Panc1 (cell line): ENCODE measurements at places on chromosomes 3 and 15.

- no peak for DNase-seq
Measured at GRCh38 chr3:192687488-192688152, 39.7 kb downstream of the FGF12 start.

DNA sequence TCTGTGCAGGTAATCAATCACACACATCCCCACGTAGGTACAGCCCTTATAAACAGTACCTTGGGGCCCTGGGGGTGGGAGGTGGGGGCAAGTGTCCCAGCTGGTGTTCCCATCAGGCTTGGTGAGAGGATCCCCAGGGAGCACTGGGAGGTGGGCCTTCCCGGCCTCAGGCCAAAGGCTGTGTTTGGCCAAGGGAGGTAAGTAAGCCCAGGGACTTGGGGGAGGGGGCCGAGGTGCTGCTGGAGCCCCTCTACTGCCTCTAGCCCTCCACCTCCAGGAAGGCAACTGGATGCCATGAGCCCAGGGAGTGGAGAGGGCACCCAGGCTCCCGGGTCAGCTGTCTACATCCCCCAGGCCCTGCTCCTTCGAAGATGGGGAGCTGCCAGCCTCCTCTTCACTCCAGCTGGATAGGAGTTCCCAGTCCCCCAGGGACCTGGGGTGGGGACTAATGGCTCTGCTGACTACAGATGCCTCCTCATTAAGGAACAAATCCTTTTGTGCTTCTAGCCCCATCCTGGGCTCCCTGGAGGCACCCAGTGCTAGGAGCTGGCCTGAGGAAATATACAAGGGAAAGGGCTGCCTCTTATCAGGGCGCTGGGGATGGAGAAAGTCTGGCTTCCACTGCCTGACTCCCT, 33.1 kb downstream of the RNU5B-1 start:
- no peak for DNase-seq

- DNase-seq, result no peak
Measured at GRCh38 chr3:115930922-115931321, 307.6 kb downstream of the GAP43 start.

- no peak for DNase-seq
Measured at GRCh38 chr3:132004571-132004970, 30.2 kb downstream of the CPNE4 start.

GRCh38 chr3:113623324-113623723, 73.1 kb downstream of the USF3 start:
- no peak for DNase-seq

GRCh38 chr3:58577269-58577821, at the start of gene FAM107A:
TSS of gene FAM107A (minus strand) at chr3:58577391. CDS start at chr3:58569860, 7,531 bp downstream.
- no peak for DNase-seq

- no peak for DNase-seq
Measured at GRCh38 chr3:195458316-195458717, 15.5 kb upstream of the ACAP2 start.

- no peak for DNase-seq
Measured at GRCh38 chr3:23567917-23568316, 237.8 kb upstream of the UBE2E1 start.

DNA sequence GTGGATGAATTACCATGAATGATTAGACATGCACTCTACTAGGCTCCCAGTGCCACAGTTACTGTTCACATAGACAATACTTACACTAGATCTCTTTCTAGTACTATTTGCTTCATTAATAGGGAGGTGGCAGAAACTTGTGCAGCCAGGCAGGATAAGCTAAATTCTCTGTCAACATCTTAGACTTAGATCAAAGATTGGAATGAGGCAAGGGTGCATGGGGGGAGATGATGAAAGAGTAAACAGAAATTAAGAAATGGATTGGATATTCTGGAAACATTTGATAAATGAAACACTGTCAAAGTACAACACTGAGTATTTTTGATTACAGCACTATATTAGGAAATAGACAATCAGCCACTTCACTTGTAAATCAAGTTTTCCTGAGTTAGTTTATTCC, 205.4 kb upstream of the TBC1D5 start:
- no peak for DNase-seq

GRCh38 chr3:159757341-159758060, 231.1 kb upstream of the IL12A start:
- DNase-seq, result no peak

DNA sequence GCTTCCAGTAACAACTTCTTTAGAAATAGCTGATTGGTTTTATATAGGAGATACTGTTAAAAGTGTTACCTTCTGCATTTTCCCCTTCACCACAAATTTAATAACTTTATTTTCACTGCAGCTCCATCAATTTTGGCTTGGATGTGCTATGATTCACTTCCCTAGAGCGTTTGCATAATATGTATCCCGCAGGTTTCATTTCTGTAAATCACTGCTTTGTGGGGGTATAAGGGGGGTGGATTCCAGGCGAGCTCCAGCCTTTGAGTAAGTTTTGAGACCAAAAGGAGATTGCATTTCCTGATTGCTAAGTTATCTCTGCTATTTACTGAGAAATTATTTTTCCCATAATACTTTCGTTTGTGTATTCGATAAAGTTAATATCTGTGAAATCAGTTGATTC, 232.6 kb downstream of the TBL1XR1 start:
- DNase-seq, result no peak

DNA sequence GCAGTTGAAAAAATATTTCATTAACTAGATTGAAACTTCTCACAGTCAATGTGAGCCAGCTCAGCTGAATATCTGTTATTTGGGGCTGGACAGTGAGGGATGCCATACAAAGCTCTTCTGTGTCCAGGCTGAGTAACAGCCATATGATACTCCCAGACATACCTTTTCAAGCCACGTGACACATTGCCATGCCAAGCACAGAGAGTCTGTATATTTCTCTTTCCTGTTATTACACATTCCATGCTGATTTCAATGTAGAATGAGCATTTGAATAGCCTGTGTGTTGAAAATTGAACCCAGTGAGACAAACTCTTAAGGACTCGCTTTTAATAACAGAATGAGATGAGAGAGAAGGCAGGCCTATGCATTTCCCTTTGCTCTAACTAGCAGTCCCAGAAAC, 334.7 kb upstream of the RASGRP1 start:
- DNase-seq, result no peak

DNA sequence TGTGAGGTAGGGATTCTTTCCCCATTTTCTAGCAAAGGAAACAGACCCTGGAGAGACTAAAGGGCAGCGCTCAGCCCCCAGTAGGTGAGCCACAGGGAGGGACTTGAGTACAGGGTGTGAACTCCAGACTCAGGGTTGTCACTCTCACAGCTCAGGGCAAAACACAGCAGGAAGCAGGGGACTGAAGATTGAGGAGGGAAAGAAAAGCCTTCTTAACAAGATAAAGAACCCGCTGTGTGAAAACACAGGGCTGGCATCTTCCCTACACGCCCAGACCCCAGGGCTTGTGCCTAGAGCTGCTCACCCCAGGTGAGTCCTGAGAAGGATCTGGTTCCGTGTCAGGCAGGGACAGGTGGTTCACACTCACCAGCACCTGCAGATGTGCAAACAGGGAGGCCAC, 59.6 kb downstream of the ABTB1 start:
- DNase-seq, result no peak

DNA sequence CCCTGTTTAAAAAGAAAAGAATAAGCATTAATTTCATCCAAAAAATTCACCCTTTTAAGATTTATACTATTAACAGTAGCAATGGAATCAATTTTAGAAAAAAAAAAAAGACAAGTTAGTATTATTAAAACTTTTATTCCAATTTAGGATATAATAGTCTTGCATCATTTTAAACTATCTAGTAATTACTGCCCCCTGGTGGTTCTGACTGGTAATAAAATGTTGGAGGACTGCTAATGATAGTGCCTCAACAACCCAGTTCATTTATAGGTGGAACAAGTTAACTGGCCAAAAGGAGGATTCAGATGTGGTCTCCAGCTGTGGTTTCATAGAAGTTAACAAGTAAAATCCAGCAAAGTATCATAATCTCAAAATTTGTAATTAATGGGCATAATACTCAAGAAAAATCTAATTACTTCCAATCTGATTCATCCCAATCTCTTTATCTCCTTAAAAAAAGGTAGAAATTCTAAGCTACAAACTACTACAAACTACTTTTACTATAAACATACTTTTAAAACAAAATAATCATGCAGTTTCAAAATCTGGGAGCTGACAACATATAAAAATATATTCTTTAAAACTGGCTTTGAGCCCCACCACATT, 30.7 kb upstream of the WDR49 start:
- peak; percentile 54 for DNase-seq

- peak; percentile 12 for DNase-seq
Measured at GRCh38 chr3:25897019-25897418, 107.1 kb downstream of the OXSM start.

DNA sequence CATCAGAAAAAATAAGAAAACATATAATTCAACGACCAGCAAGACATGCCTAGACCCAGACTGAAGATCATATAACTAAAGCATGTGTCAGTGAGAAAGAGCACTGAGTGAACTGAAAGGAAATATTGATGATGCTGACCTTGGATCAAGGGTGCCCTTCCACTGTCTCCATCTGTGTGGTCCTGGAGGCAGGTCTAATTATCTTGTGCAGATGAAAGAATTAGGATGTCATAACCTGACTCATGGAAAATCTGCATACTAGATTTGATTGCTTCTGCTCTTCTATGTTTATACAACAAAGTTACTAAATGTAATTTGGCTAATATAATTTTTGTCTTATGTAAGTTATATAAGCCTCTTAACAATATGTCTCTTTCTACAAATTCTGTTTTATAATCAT, 264.6 kb upstream of the TGFBR2 start:
- no peak for DNase-seq

GRCh38 chr3:85170646-85171045, 211.9 kb downstream of the CADM2 start:
- no peak for DNase-seq

DNA sequence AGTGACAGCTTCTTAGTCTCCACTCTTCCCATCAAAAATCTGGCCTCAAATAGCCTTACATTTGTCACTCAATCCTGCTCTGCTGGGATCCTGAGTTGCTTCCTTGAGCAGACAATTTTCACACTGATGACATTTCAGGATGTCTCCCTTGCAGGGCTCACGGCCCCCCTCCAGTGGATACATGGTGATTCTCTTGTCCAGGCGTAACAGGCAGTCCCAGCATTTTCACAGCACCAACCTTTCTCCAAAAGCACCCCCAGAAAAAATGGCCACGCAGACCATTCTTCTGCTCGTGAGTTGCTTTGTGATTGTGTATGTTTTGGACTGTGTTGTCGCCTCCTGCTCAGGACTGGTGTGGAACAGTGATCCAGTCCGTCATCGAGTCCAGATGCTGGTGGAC, 47.4 kb upstream of the WNT7A start:
- no peak for DNase-seq

- no peak for DNase-seq
Measured at GRCh38 chr3:47594792-47595191, 16.1 kb upstream of the CSPG5 start.

- no peak for DNase-seq
Measured at GRCh38 chr15:37372064-37372463, 271.7 kb upstream of the MEIS2 start.

- no peak for DNase-seq
Measured at GRCh38 chr3:183213415-183214276, 39.4 kb upstream of the B3GNT5 start.

GRCh38 chr15:73677146-73677607, 7.0 kb upstream of the CD276 start:
- DNase-seq, result peak; percentile 46

- no peak for DNase-seq
Measured at GRCh38 chr15:67042551-67043142, 22.8 kb upstream of the SMAD3 start.

- no peak for DNase-seq
Measured at GRCh38 chr3:158652463-158652862, 8.1 kb downstream of the GFM1 start.

DNA sequence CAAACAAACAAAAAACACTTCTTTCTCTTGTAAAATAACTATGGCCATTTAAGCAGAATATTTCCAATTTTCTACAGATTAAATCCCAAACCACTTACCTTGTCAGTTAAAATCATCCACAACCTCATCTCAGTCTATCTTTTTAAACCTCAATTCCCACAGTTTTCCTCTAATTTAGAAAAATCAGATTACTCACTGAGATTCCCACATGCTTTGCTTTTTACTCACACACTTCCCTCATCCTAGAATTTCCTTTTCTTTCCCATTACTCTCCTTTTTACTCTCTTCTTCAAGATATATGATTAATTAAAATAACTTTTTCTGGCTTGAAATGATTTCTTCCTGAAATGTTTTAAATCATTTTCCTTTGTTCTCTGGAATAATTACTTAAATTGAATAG, 790.7 kb downstream of the ROBO1 start:
- DNase-seq, result no peak

GRCh38 chr3:138032567-138032966, 22.6 kb downstream of the CLDN18 start:
- DNase-seq, result no peak

DNA sequence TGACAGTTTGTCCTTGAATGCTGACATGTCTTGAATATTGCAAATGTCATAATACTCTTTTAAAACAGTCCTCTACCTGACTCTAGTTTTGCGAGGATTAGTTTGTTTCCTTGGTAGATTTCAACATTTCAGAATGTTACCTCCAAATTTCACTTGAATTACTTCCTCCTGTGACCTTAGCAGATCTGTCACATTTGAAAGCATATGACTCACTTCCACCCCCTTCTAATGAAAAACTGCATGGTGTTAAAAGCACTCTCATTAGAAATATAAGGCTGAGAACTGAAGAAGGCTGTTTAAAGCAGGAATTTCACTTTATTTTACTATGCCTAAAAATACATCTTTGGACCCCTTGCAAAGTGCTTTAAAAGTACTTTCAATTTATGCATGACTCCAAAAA, 598.7 kb upstream of the TGFBR2 start:
- no peak for DNase-seq

DNA sequence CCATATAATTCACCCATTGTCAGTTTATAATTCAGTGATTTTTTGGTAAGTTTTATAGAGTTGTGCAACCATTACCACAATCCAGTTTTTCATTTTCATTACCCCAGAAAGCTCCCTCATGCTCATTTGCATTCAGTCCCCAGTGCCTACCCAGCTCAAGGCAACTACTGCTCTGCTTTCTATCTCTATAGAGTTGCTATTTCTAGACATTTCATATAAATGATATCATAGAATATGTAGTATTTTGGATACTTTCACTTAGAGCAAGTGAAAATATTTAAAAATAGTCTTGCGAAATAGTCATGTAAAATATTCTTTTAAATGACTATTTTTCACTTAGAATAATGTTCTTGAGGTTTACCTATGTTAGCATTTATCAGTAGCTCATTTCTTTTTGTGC, 42.1 kb downstream of the ZNF654 start:
- no peak for DNase-seq

DNA sequence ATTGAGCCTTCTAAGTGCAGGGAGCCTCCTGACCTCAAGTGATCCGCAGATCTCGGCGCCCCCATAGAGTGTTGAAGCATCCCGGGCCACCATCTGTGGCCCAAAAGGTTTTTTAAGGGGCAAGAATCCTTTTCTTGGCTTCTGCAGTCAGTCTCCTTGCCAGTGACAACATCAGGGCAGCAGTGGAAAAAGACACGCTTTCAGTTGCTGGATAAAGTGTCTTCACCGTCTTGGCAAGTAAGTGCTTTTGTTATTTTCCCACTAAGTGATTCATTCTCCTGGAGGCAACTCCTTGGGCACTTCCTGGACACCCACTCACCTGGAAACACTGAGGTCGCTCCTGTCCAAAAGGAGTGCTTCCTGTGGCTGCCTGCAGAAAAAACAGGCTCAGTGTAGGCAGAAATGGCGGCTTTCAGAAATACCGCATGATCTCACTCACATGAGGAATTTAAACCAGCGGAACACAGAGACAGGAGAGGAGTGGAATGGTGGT, 71.7 kb upstream of the ABHD2 start:
- no peak for DNase-seq

GRCh38 chr3:194312743-194313281, 38.3 kb downstream of the CPN2 start:
- no peak for DNase-seq

- no peak for DNase-seq
Measured at GRCh38 chr3:149701206-149701976, 43.6 kb upstream of the WWTR1 start.
